Ovary (tissue), 10 donors: ENCODE measurements at places on chromosomes 7 and 10. TPM values are rescaled to one million over a fixed set of nuclear protein-coding genes. Genes with fewer than 3 reads are reported as not detected.
A peak's percentile ranks its signal among the peaks of the same experiment; 100 is the strongest.

The NODAL gene
- total RNA-seq: not detected

GRCh38 chr10:103676058-103676785, 179.2 kb downstream of the SH3PXD2A start:
- H3K4me3 ChIP-seq: peak overlapping the region; percentile 10
- H3K27me3 ChIP-seq: no peaks in the 10 kb centered on the region
- H3K27ac ChIP-seq: peak overlapping the region; percentile 73
- no peaks in the 10 kb centered on the region for H3K36me3 ChIP-seq

GRCh38 chr7:111410899-111411298, 151.4 kb downstream of the IMMP2L start:
- DNase-seq: no peak
- no peak overlapping the region for H3K27ac ChIP-seq
- H3K36me3 ChIP-seq: no peaks in the 10 kb centered on the region
- no peaks in the 10 kb centered on the region for H3K27me3 ChIP-seq
- no peaks in the 10 kb centered on the region for H3K4me1 ChIP-seq
- no peak overlapping the region for H3K4me3 ChIP-seq

DNA sequence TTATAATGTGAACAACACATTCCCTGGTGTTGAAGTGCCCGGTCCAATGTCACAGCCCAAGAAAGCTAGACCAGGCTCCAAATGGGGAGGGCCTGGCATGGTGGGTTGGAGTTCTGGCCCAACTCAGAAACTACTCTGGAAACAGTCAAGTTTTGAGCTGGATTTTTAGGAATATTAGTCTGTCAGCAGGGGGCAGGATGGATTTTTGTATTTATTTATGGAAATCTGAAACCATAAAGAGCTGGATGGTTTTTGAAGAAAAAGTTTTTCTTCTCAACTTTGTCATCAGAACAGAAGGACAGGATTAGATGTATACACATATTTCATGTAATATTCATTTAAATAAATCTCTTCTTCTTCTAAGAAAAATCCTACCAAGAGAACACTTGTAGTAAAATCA, 97.5 kb downstream of the POU6F2 start:
- no peak overlapping the region for H3K27ac ChIP-seq
- no peaks in the 10 kb centered on the region for H3K27me3 ChIP-seq
- DNase-seq: no peak
- H3K4me3 ChIP-seq: no peak overlapping the region
- H3K4me1 ChIP-seq: no peaks in the 10 kb centered on the region
- H3K36me3 ChIP-seq: no peaks in the 10 kb centered on the region

DNA sequence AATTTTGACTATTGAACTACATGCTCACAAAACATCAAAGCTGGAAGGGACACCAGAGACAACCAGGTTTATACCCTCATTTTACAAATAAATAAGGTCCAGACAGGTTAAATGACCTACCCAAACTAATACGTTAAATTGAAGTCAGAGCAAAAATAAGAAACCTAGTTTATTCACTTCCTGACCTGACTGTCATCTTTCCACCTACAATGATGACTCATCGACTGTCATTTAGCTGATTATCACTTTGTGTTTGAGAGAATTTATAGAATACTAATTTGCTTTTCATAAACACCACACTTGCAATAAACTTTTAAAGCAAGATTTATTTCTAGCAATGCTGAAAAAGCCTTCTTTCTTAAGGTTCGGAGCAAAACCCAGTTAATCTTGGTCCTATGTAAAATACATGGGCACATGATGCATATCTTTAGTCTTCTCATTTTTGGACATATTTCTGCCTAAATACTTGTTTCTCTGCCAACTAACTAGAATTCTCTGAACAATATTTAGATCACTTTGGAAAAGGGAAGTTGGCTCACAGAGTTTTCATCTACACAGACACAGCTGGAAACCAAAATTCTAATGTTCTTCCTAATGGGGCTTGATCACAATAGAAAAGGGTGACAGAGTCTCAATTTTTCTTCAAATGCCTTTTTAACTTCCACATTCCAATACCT, 16.7 kb upstream of the LRRN3 start:
- H3K27me3 ChIP-seq: no peaks in the 10 kb centered on the region
- no peaks in the 10 kb centered on the region for H3K4me1 ChIP-seq
- H3K36me3 ChIP-seq: no peaks in the 10 kb centered on the region
- no peak overlapping the region for H3K27ac ChIP-seq

DNA sequence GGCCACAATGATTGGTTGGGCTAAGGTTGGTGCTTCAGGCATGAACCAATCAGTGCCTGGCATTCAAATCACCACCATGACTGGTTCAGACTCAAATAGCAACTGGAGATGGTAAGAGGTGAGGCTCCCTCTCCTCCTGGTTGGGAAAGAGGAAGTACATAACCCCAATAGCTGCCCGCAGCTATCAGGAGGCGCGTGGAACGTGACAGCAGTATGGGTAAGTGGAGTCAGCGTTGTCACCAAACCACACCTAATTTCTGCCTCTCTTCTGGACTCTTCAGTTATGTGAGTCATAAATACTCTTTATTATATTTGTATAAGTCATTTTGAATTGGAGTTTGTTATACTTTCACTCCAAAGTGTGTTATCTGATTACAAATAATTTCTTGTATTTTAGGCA, 17.9 kb upstream of the ITGA8 start:
- DNase-seq: no peak
- peaks cover 13% of the 10 kb centered on the region for H3K4me1 ChIP-seq
- H3K4me3 ChIP-seq: no peak overlapping the region
- peak overlapping the region; percentile 72 for H3K27ac ChIP-seq
- H3K27me3 ChIP-seq: no peaks in the 10 kb centered on the region
